Stimulated activated CD8-positive, alpha-beta memory T cell treated with anti-CD3 and anti-CD28 coated beads, Interleukin-4, amount 100 ng/mL, for 1 hour (primary cell): ENCODE measurements at places on chromosomes 11 and 22.
A peak's percentile ranks its signal among the peaks of the same experiment; 100 is the strongest.

DNA sequence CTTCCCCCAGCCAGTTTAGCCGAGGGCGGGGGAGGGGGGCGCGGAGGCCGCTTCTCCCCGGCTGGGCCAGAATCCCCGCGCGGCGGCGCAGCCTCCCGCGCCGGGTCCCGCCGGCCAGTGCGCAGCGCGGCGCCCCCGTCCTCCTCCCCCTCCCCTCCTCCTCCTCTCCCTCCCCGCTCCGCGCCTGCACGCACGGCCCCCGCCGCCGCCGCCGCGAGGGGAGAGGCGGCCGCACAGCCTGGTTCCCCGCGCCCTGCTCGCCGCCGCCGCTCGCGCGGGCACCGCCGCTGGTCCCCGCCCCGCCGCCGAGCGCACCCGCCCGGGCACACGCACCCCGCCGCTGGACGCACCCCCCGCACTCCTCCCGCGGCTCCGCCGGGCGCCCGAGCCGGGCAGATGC lies at the start of gene FLRT1:
Gene FLRT1, plus strand, starts transcription at position 356 of the 400 bp plus-strand sequence. CDS start 80,337 bp downstream, outside the sequence.
- no peak for DNase-seq

GRCh38 chr11:18590571-18590970 lies 2.0 kb upstream of the UEVLD start:
- DNase-seq, result no peak

- no peak for DNase-seq
Observed at GRCh38 chr11:130872981-130873380, 43.3 kb downstream of the SNX19 start.

DNA sequence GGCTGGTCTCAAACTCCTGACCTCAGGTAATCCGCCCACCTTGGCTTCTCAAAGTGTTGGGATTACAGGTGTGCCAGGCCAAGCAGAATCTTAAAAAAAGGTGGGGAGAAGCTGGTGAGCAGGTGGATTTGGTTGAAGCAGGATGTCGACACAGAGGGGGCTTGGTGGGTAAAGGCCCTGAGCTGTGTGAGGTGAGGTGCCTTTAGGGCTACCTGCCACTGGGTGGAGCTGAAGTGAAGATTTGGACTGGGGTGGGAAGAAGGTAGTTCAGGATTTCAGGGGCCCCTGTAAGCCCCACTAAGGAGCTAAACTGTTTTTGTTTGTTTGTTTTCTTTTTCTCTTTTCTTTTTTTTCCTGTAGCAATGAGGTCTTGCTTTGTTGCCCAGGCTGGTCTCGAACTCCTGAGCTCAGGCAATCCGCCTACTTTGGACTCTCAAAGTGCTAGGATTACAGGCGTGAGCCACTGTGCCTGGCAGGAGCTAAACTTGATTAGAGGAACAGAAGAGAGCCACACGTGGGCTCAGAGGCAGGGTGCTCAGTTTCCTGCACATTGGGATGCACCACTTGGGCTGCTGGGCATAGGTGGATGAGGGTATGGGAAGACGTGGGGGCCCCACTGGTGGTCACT lies 6.0 kb downstream of the P2RX6 start:
- DNase-seq, result no peak

GRCh38 chr11:94771951-94772350 lies 3.8 kb downstream of the AMOTL1 start:
- DNase-seq, result no peak

GRCh38 chr22:22694106-22694505 lies 49.7 kb downstream of the GGTLC2 start:
- no peak for DNase-seq

DNA sequence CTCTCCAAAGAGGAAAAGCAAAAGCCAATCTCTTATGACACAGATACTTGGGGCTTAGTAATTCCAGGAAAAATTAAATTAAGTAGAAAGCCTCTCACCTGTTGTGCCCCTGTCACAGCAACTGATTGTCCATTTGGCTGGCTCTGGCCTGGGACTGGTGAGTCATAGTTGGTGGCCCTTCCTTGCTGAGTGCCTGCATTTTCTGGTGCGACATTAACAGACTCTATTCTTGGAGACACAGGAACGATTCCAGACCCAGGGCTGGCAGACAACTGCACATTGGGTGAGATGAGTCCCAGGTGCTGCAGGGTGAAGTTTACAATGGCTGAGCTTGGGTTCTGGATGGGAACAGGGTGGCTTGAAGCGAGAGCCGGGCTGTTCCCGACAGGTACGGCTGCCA lies 15.6 kb downstream of the E2F8 start:
- DNase-seq, result no peak

- no peak for DNase-seq
Observed at GRCh38 chr22:17712441-17712840, 61.8 kb downstream of the BID start.

DNA sequence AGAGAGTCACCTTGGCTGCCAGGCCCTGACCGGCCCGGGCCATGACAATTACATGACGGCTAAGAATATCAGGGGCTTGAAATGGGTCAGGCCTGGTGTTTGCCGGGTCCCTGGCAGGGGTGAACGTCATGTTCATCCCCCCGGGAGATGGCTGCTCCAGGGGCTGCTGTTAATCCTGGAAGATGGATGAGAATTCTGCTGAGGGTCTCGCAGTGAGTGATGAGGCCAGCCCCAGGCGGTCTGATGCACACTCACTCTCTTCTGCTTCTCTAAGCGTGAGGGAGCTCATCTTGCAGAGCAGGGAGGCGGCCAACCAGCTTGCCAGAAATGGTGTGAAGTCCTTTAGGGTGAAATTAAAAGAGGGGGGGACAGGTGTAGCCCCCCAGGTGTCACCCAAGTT lies 101.3 kb upstream of the ANO1 start:
- no peak for DNase-seq

- no peak for DNase-seq
Observed at GRCh38 chr11:128862908-128863660, 4.0 kb downstream of the KCNJ1 start.

GRCh38 chr11:107385361-107385981 lies 72.2 kb downstream of the CWF19L2 start:
- no peak for DNase-seq

DNA sequence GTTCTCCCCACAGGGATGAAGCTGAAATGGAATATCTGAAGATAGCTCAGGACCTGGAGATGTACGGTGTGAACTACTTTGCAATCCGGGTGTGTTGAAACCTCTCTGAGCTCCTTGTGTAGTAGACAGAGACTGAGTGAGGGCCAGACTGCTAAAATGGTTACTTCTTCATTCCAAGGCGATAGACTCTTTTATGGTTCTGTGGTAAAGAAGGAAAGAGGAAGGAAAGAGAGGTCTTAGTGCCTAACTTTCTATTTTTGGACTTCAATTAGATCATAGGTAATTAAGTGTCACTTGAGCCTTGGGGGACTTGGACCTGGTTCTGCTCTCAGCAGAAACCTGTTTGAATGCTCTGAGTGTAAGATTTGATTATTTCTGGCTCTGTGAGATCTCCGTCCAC lies 54.7 kb downstream of the NF2 start:
- DNase-seq, result no peak

DNA sequence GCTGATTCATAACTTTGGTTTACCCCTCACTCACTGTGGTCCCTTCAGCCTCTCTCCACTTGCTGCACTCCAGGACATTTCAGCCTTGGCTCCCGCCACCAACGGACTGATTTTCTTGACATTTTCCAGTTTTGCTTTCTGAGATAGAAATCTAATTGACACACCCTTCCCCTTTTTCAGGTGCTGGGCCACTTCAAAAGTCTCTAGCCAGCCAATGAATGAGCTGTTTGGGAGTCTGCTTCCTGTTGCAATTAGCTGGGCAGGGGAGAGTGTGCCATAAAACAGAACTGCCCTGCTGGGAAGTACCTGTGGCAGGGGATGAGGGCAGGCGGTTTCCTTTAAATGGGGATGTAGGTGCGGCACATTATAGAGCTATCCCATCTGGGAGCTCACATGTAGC lies 21.1 kb upstream of the PLET1 start:
- no peak for DNase-seq

DNA sequence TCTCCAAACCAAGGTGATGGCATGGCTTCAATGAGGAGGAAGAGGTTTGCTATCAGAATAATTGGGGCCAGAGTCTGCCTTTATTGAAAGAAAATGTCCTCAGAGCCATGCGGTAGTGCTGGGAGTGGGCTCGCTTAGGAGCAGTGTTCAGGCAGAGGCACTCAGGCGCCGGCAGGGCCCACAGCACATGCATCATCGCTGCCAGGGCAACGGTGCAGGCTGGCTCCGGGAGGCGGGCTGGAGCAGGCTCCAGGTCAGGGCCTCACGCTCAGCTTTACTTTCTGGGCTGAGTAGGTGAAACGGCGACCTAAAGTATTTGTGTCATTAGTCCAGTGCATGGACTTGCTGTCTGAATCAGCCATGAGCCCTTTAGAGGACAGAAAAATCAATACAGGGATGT lies 169.9 kb upstream of the CCDC90B start:
- DNase-seq, result no peak

- DNase-seq, result peak; percentile 48
Observed at GRCh38 chr22:26671317-26672059, 14.1 kb downstream of the MIAT start.

DNA sequence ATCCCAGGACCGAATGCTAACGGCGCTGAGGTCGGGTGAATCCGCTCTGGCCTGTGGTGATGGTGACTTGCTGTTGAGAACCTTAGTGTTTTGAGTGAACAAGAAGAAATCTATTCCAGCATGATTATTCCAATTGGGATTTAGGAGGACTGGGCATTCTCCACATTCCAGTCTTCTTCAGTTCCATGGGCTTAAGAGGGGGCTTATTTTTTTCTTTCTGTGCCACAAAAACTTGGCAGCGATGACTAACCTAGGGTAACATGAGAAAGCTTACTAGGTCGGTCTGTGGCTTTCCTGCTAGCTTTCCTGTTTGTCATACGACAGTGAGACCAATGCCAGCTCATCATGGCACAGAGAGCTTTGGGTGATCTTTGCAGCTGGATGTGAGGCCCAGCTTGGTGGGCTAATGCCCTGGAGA lies 62.9 kb upstream of the ATXN10 start:
- no peak for DNase-seq

DNA sequence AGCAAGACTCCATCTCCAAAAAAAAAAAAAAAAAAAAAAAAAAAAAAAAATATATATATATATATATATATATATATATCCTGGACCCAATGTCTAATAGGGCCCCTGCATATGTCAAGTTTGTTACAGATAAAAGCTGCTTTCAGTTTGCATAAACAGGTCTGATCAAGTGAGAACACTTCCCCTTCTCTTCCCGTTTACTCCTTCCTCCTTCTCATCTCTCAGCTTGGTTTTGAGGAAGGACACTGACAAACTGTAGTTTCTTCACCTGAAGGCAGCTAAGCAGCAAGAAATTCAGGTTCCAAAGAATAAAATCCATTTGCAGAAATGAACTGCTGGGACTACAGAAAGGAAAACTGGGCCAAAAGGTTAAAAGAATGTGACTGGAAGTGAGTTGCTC lies 11.7 kb downstream of the THOC5 start:
- no peak for DNase-seq

DNA sequence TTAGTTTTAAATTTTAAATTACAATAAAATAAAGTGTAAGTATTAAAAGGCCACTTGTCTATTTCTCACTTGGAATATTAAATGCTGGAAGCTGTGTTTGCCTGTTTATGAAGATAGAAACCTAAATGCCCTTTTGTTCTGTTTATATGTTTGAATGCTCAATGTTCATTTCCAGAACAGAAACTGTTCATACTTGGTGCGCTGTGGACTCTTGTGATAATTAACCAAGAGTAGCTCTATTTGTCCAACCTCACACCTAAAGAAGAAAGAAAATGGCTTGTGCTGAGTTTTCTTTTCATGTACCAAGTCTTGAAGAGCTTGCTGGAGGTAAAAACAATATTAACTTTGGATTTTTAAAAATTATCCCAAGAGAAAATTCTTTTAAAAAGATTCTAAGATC lies 5.7 kb downstream of the C11orf54 start:
- no peak for DNase-seq

DNA sequence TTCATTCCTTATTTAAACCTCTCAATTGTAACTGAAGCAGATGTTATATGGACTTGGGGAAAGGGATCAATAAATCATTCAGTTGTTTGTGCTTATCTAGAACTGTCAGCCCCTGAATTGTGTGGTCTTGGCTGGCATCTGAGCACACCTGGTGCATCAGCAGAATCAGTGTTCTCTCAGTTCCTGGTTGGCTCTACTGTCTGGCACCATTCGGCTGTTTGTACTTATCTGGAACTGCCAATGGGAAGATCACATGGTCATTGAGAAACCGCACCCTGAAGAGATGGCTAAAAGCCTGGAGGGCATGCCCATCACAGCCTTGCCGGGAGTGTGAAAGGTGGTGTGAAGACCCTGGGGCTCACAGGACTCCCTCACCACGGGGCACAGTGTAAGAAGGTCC lies 37.1 kb upstream of the EHF start:
- no peak for DNase-seq

DNA sequence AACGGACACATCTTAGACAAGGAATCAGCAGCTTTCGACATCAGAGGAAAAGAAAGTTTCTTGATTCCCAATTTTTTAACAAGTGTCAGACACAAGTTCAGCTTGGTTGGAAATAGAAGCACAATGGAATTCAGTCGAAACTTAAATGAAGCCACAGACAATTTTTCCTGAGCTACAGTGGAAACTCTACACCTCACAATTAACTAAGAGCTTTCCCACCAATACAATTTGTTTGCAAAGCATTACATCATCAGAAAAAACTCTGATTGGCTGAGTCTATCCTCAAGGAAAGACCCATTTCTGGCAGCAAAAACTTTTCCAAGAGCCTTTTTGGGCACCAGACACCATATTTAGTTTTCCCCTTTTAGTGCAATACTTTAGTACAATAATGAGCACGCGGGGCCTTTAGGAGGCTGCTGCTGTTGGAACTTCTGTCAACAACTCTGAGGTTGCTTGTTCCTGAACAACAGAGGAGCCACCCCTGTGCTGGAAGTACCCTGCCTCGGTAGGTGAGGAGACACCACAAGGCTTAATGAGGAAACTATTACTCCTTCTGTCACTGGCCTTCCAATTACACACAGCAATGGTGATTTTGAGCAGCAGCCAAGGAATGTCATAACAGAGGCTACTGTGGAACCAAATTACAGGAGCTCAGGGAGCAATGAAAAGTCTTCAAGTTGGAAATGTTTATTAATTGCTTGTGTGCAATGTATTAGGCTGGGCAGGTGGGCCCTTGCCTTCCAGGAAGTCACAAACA lies 61.9 kb upstream of the BARX2 start:
- DNase-seq, result no peak

DNA sequence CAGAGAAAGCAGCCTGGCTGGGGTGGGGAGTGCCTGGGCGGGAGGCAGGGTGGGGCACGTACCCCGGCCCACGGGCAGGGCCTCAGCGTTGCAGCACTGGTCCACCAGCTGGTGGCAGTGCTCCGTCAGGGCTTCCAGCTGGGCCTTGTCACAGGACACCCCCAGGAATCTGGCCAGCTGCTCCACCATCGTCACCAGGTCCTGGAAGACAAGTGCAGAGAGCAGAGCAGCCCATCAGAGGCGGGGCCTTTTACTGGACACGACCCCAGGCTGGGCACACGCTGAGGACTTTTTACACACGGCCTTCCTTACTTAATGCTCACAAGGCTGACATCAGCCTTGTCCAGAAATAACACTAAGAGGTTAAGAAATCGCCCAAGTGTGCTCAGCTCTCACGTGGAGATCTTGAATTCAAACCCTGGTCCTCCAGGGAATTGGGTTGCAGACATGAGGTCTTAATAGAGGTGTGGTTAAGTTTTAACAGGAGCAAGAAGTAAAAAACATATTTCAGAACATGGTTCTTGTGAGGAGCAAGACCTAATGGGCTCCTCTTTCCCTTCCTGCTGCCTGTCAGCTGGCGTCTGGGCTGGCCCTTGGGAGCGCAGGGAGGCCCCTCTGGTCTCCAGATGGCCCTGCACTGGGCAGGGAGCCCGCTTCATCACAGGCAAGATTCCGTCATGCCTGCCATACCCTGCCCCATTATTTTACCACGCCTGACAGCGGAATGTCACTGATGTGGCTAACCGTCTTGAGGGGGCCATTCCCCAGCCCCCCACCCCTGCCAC lies 17.1 kb upstream of the EFCAB6 start:
- DNase-seq, result no peak
